Keratinocyte (primary cell): ENCODE measurements at places on chromosomes 2 and 18.
A peak's percentile ranks its signal among the peaks of the same experiment; 100 is the strongest.

GRCh38 chr2:14654835-14655282 lies 22.3 kb downstream of the LRATD1 start:
- no peak for DNase-seq

GRCh38 chr18:59697236-59697932 lies at the start of gene CCBE1:
CCBE1 (minus strand) TSS chr18:59697423.
- DNase-seq: no peak

GRCh38 chr2:236597629-236598028 lies 28.0 kb downstream of the ACKR3 start:
- DNase-seq: no peak

DNA sequence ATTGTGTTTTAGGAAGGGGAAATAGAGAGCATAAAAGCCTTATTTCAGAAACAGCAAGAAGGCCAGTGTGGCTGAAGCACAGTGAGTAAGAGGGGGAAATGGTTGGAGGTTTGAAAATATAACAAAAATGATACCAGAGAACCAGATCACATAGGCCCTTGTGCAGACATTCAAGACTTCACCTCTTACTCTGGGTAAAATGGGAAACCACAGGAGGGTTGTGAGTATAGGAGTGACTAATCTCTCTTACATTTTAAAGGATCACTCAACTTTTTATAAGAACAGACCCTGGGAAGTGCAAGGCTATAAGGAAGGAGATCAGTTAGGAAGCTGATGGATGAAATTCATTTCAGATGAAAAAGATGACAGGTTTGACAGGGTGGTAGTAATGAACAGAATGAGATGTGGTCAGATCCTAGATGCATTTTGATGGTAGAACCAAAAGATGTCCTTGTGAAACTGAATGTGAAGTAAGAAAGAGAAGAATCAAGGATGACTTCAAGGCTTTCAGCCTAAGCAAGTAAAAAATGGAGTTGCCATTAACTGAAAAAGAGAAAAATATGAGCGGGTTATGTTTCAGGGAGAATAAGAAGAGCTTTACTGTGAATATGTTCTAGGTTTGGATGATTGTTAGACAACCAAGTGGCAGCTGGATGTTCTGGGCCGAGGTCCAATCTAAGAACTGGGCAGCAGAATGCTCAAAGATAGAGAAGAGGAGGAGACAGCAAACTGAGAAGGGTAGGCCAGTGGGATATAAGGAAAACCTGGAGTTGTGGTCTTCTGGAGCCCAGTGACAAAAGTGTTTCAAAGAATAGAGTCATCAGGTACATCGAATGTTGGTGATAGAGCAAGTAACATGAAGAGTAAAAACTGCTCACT lies 65.1 kb downstream of the USP40 start:
- no peak for DNase-seq

DNA sequence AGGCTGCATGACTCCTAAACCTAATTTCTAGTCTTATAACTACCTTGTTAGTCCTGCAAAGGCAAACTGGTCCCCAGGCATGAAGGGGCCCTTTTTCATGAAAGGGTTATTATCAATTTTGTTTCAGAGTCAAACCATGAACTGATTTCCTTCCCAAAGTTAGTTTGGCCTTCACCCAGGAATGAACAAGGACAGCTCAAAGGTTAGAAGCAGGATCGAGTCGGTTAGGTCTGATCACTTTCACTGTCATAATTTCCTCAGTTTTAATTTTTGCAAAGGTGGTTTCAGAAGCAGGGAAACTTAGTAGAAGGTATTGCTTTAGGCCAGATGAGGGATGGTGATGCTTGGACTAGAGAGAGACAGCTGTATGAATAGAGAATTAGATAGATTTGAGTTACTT lies 8.7 kb upstream of the ALS2 start:
- no peak for DNase-seq

GRCh38 chr18:27540111-27540510 lies 355.0 kb upstream of the CHST9 start:
- no peak for DNase-seq

DNA sequence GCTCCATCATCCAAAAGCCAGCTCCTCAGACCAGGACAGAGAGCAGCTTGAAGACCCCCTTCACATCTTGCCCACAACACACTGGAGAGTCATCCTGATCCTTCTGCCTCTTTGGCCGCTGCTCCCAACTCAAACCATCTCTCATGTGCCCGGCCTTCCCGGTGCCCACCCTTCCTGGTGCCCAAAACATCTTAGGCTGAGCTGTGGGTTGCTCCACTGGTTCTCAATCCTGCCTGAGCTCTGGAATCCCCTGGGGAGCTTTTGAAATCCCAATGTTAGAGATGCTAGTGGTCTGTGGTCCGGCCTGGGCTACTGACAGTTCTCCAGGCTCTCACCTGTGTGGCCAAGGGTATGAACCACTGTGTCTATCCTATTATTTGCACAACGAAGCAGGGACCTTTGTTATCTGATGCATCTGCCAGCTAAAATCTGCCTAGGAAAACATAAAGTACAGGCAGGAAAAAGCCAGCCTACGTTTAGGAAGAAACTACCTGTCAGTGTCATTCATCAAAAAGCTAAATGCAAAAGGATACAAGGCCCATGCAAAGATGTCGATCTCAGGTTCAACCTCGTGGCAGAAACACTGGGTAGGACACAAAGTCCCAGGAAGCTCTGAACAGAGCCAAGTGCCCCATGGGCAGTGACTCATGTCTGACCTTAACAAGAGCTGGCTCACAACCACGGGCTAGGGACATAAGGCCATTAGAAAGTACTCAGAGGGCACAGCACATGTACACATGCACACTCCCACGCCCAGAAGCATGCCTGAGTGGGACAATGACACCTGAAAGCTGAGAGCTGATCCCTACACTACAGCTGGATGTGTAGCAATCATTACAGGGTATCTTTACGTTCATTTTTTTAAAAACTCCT lies 30.8 kb downstream of the TBC1D8 start:
- DNase-seq: peak; percentile 85

DNA sequence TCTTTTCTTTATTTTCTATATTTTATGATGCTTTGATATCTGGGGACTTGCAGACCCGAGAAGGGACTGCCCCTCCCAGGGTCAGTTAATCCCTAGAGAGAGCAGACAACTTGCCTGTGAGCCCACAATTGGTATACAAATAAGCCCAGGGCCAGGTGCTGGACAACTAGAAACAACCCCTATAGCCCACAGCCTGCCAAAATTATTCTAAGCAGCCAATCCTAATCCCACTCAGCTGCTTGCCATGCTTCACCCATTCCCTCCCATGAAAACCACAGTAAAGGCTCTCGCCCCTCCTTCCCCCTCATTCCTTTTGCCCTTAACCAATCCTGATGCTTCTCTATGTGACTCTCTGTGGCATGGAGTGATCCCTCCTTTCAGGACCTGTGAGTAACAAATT lies 380.7 kb downstream of the RBM43 start:
- DNase-seq: no peak

DNA sequence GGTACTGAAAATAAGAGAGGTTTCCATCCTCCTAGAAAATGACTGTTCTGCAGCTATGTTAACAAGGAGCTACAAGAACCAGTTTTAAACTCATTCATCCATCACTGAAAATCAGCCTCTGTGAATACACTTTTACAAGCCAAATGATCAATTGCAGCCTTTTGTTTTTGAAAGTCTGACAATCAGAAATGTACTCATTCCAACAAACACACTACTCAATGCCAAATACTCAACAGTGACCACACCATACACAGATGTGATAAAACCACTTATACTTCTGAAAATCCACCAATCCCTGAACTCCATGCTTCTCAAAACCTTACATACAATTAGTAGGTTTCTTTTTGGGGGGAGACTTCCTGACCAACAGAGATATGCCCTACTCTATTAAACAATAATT lies 663.9 kb upstream of the CHAC2 start:
- DNase-seq: no peak

- DNase-seq: no peak
Measured at GRCh38 chr18:38941711-38942561, 1376.3 kb upstream of the CELF4 start.

GRCh38 chr2:88707003-88707402 lies 15.5 kb downstream of the RPIA start:
- DNase-seq: no peak

DNA sequence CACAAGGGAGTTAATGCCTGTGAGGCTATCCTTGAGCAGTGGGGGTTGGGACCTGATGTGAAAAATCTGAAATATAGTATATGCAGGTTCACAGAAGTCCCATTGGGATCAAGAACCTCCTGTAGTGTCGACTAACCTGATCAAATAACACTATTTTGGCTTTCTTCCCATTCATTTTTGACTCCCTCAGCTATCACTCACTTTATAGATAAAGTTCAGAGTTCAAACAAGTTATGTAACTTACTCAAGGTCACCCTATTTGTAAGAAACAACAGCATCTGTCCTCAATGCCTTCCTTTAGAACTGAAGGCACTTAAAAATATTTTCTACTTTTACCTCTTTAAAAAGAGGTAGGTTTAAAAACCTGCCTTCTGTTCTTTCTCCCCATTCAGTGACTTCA lies 341.6 kb downstream of the DPP10 start:
- DNase-seq: no peak

DNA sequence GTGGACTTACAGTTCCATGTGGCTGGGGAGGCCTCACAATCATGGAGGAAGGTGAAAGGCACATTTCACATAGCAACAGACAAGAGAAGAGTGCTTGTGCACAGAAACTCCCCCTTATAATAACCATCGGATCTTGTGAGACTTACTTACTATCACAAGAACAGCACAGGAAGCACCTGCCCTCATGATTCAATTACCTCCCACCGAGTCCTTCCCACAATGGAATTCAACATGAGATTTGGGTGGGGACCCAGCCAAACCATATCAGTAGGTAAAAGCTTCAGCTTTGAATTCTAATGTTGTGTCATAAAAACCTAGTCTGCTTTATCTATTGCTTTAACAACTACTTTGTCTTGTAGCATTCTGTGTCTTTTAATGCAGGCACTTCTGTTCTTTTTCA lies 140.4 kb upstream of the PIK3C3 start:
- no peak for DNase-seq

GRCh38 chr18:10840743-10841142 lies 308.6 kb downstream of the PIEZO2 start:
- no peak for DNase-seq

DNA sequence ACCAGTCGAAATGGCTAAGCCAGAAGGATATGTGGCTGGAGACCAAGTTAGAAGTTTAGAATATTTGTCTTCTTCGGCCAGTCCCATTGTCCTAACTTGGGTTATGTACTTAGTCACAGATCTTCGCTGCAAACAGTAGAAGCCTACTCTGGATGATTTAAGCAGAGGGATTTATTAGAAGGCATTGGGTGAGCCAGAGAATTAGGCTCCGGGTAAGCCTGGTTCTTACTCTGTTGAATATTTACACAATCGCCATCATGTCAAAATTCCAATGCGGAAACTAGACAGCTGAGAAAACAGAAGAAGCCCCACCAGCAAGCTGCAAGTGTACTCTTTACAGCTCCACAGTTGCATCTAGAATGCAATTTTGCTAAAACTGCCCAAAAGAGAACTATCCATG lies 276.6 kb downstream of the CMPK2 start:
- no peak for DNase-seq

DNA sequence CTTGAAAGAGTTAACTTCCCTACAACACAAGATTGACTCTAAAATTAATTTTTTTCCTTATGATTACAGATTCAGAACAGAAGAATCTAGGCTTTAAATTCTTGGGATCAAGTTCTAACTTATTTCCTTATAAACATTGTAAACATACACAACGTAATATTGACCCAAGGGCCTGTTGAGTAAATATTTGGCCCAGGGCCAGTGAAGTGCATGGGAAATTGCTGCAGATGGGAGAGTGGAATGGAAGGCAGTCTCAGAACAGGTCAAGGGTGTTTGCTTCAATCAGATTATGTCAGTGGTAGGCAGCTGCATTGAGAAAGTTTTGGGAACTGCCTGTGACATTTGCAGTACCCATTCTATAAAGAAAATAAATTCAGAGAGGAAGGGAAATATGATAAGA lies 137.6 kb downstream of the MYO1B start:
- DNase-seq: no peak

GRCh38 chr2:16088035-16088801 lies 147.9 kb downstream of the MYCN start:
- no peak for DNase-seq

GRCh38 chr18:61870151-61870550 lies 22.7 kb downstream of the RNF152 start:
- no peak for DNase-seq

DNA sequence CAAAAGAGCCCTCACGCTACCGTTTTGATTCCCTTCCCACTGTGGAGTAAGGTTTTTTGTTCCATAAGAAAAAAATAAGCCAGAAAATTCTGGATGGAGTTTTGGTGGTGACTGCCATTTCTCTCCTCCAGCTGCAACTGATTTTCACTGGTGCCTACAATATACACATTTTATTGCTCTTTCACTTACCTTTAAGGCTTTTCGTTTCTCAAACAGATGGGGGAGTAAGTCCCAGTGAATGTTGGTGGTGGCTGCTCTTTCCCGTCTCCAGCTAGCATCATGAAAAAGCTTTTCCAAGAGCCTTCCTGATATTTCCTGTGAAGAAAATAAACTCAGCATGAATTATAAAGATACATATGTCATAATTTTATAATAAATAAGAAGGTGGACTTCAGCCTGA lies 932.5 kb upstream of the PIK3C3 start:
- no peak for DNase-seq

- no peak for DNase-seq
Measured at GRCh38 chr18:10210057-10210633, 244.3 kb upstream of the APCDD1 start.

DNA sequence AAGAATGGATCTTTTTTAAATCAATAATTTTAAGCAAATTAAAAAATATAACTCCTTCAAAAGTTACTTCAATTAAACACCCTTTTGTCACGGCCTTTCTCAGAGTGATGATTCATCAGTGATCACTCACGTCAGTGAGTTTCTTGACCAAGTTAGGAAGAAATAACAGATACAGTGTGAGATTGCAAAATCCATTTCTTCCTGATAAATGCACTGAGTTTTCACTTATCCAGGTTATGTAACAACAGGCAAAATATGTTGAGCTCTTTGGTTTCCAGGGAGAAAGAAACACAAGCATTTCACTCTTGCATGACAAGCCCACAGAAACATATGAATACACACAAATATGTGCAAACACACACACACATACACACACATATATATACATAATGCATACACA lies 195.9 kb upstream of the CYRIA start:
- DNase-seq: no peak

DNA sequence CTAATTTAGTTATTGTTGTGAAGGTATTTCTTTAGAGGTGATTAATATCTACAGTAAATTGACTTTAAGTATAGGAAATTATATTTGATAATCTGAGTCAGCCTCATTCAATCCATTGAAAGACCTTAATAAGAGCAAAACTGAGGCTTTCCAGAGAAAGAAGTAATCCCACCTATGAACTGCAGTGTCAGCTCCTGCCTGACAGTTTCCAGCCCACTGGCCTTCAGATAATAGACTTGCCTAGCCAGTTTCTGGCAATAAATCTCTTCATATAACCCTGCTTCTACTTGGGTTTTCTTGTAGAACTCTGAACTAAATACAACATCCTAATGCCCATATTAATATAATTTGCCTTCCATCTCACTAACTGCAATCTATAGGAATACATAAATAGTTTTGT lies 437.9 kb upstream of the UBE2E3 start:
- no peak for DNase-seq
